ENCODE measurements at places on chromosomes 5 and 9.

GRCh38 chr5:78293851-78294247 lies 649 bp downstream of the AP3B1 start:
- DNase-seq = no peak

GRCh38 chr5:94103514-94104245 lies 362.3 kb upstream of the POU5F2 start:
- DNase-seq = no peak

- DNase-seq = peak; percentile 99
Observed at GRCh38 chr9:83980395-83981125, at the start of gene RMI1. RMI1 (plus strand) TSS chr9:83980805; CDS start chr9:84000987, 20,182 bp downstream.

- no peak for DNase-seq
Observed at GRCh38 chr5:92163906-92164305, 780.8 kb upstream of the ARRDC3 start.

- no peak for DNase-seq
Observed at GRCh38 chr5:42360056-42360455, 63.2 kb upstream of the GHR start.

DNA sequence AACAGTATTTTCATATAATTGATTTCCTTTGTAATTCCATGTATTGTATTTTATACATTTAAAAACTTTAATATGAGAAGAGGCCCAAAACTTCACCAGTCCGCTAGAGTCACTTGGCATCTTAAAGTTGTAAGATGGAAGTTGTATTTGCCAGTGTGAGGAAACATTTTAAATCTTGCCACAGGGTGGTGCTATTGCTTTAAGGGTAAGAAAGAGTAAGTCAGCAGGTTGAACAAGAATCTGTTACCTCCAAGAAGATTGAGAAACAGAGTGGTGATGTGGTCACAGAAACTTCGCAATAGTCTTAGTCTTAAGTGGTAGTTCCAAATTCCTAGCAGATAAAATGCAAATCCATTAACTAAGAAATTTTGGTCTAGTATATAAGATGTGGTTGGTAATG lies 39.8 kb upstream of the RANBP6 start:
- peak; percentile 39 for DNase-seq

DNA sequence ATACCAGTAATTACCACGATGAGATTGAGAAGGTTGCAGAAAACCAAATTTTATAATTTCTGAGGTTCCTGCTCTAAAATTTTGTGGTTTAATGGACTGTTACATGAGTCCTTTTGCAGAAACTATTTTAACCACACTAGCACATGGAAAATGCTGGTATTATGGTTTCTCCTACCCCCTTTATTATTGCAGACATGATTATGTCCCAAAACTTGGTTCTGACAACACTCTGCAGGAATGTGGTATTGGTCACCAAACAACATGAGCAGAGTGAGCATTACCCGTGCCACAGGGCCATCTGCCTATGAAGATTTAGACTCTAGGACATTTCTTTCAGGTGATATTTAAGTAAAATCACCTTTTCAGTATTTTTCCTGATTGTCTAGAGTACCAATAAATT lies 2.8 kb upstream of the ECM2 start:
- DNase-seq = no peak

- no peak for DNase-seq
Observed at GRCh38 chr5:169222934-169223594, 77.9 kb downstream of the SLIT3 start.

GRCh38 chr9:84054341-84055010 lies 73.9 kb downstream of the RMI1 start:
- no peak for DNase-seq

DNA sequence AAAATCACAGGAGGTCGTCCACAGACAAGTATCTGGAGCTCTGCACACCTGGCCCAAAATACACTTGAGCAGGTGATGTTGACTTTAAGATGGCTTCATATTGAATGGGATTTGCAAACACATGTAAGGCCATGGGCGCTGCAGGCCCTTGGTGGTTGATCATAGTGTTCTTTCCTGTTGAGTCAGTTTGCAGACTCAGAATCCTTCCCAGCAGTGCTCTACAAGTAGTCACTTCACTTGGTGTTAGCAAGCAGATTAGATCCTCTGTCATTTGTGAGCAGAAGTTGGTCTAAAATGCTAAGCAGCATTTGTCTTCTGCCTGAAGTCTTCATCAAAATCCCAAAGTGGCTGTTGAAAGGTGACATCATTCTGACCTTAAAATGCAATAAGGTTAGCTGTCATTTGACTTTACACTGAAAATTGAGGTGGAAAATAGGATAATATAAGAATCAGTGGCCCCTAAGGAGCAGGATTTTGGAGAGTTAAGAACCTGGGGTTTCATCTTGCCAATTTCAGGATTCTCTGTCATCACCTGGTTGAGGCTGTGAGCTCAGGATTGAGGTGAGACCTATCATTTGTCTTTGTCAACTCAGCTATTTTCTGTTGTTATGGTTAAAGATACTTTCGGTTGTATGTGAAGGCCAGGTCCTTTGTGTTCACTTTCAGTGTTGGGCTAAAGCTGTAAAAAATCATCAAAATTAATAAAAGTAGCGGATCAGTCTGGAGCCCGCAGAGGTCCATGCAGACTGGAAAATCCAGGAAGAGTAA lies 114.5 kb downstream of the LRRC70 start:
- DNase-seq = no peak

- no peak for DNase-seq
Observed at GRCh38 chr5:178417391-178417811, 172.8 kb downstream of the COL23A1 start.

DNA sequence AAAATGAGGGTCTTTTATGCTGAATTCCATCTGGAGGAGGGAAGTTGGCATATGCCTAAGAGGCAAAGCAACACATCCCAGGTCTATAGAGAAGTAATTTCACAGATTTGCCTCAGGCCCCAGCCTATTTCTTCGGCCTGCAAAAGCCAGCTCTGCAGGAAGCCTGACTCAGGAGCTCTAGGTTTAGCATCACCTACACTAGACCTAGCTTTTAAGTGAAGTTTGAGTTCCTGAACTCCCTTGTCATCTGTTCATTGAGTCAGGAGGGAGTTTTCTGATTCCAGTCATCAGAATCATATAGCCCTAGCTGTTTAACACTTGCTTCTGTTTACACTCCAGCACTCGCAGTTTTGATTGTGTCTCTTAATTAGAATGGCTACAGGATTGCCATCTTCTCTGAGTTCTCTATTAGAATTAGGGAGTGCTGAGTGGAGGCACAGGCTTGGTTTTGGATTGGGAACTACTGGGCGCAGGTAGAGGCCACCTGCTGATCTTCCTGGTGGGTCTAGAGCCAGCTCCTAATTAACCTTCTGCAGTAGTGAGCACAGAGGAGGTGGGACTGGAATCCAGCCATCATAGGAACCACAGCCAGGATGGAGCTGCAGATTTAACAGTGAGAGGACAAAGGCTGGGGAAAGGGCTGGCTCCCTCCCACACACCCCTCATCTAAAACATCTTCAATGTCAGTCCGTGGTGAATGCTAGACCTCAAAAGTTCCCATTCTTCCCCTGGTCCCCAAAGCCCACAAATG lies 179.5 kb downstream of the TRIO start:
- DNase-seq = no peak

GRCh38 chr9:982394-983230 lies 6.2 kb downstream of the DMRT3 start:
- DNase-seq = no peak

- no peak for DNase-seq
Observed at GRCh38 chr5:18702821-18703220, 1068.6 kb downstream of the TAF11L14 start.

DNA sequence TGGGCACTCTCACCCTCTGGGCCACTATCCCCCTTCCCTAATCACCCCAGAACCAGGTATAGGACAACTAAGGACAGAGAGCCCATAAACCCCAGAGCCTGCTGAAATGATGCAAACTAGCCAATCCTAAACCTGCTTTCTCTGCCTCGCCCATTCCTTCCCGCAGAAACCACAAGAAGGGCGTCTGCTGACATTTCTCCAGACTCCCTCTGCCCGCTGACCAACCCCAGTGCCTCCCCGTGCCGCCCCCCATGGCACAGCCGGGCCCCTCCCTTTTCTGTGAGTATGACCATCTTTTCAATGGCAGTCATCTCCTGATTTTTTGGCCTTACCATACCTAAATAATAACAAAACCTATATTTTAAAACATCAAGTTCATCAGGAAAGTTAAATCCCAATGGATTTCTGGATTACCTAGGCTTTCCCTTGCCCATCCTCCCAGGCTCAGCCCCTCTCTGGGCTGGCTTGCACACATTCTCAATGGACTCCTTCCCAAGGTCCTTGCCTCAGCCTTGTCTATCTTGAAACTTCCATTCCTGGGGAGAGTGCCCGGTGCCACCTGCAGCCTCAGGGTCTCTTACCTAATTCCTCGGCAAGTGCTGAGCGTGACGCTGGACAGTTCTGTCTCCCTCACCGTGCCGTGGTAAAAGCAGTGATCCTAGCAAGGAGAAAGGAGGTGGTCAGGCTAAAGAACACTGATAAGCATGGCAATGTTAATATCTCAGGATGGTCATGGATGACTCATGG lies 45.2 kb downstream of the ADAM19 start:
- DNase-seq = no peak

DNA sequence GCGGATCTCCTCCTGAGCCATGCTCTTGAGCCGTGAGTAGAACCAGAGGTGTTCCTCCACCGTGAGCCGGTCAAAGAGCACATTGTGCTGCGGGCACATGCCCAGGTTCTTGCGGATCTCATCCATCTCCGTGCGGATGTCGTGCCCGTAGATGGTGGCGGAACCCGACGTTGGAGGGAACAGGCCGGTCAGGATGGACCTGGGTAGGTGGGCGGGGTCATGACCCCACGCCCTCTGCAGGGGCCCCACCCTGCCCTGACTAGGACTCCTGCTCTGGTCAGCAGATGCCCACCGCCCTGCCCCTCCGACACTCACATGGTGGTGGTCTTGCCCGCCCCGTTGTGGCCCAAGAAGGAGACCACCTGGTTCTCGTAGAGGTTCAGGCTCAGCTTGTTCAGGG lies 12.1 kb downstream of the ABCA2 start:
- no peak for DNase-seq

GRCh38 chr5:174425271-174425963 lies 299.0 kb upstream of the MSX2 start:
- no peak for DNase-seq

DNA sequence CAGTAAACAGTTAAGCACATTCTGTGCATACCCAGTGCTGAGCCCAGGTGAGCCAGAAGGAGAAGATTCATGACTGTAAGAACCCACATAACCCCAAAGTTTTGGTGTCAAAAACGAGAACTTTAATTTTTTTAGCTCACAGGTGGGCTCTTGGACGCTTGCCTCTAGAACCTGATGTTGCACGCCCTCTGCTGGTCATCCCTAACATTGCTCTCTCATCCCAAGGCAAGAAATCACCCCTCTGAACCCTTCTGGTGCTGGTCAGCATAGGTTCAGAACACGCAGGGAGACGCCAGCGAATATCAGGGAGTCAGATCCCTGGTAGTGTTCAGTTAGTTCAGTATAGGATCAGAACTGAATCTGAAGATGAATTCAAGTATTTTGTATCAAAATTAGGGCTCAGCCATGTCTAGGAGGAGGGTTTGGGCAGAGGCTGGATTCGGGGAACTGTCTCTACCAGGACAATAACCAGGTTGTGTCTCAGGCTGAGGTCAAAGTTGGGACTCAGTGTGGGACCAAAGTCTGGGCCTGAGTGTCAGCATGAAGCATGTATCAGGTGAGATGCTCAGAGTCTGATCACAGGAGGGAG lies 4.1 kb upstream of the DNAJB5 start:
- DNase-seq = peak; percentile 39

- DNase-seq = no peak
Observed at GRCh38 chr9:126519660-126520420, 93.9 kb upstream of the LMX1B start.

DNA sequence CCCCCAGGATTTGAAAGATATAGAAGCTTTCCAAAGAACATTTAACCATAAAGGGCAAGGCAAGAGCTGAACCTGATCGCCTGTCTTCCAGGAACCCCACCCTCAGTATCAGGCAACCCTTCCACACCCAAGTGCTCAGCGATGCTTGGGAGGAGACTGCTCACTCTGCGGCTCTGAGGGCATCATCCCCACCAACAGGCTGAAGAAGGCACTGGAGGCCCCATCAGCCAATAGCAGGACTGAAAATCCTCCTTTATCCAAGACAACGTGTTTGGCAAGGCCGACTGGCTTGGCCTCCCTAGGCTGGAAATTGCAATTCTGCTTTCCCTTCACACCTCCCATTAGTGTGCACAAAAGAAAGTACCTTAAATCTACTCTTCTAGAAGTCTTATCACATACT lies 1.4 kb upstream of the PPP2CA start:
- DNase-seq = no peak

DNA sequence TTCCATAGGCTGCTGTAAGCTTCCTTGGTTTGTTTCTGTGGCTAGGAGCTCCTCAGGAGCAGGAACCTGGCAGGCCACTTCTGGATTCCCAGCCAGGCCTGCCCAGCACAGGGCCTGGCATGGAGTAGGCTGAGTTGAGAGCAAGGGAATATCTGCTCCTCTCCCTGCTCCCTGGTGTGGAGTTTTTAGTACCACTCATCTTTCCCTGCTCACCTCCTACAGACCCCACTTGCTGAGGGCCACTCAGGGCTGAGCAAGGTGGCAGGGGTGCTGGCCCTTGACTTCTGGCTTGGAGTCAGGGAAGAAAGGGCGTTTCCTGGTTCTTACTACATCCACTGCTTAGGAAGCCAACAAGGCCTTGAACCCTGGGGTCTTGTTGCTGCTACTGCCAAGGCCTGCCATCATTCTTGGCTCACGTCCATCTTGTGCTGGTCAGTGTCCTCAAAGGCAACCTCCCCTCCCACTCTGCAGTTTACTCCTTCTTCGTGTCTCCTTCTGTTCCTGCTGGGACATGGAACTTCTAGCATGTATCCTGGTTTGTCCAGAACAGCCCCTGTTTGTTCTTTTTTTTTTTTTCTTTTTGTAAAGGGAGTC lies 54.9 kb downstream of the PSD2 start:
- no peak for DNase-seq

- no peak for DNase-seq
Observed at GRCh38 chr5:151248651-151249050, 4.3 kb upstream of the GM2A start.

- no peak for DNase-seq
Observed at GRCh38 chr5:172010278-172010677, 3.8 kb upstream of the FBXW11 start.

DNA sequence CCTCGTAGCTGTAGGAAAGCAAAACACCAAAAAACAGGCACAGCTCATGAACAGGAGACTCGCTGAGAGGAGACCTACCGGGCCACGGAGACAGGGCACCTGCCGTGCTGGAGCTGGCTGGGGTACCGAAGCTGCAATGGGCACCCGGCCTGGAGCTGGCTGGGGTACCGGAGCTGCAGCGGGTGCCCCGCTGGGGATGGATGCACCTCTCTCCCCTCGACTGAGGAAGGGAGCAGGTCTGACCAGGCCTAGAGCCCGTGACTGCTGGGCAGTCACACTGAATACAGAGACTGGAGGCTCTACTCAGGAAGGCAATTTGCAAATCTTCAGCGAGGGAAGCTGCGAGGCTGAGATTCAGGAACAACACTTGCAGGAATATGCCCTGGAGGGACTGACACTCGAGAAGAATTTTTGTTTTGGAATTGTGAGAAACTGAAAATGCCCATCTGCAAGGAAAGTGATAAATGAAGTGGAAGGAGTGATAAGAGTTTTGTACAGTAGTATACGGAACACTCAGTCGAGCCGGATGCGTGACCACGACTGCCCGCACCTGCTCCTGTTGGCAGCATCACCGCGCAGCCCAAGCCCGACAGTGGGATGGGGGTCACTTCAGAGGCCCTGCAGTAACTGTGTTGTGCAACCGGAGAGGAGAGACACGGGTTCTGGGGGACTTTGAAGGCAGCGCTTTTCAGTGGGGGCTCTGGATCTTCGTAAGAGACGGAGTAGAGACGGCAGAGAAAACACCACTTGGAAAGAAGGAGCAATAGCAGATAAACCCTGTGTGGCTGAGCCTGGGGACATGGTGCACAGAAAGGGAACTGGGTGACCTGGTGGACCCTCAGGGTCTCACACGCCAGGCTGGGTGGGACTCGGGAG lies 27.9 kb upstream of the LPCAT1 start:
- no peak for DNase-seq
